NCI-H460 (cell line): ENCODE measurements at places on chromosomes 11 and 22.
A peak's percentile ranks its signal among the peaks of the same experiment; 100 is the strongest.

DNA sequence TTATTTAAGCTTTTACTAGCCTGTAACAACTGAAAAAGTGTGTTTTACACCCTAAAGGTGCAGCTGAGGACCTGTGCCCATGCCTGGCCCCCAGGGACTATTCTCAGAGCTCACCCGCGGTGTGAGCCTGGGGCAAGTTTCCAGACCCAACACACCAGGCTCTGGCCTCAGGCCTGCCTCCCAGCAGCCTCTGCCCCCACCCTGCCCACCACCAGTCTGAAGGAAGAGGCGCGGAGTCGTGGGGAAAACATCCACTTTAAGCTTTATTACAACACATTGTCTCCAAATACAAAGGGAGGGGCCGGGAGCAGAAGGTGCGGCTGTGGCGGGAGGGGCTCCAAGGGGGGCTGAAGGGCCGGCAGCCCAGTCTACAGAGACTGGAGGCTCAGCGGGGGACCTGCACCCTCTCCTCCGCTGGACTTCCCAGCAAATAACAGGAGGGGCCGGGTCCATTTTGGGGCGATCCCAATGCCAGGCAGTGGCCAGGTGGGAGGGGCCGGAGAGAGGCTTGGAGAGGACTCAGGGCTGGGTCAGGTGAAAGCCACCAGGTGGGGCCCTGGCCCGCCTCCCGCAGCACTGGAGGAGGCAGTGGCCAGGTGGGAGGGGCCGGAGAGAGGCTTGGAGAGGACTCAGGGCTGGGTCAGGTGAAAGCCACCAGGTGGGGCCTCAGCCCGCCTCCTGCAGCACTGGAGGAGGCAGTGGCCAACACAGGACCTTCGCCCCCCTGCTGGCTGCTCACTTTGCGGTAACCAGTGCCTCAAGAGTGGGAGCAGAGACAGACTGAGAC lies 18.1 kb downstream of the DUSP8 start:
- DNase-seq = no peak

- peak; percentile 42 for DNase-seq
These were observed 58.4 kb upstream of the PSMA1 start for GRCh38 chr11:14578541-14578956.

DNA sequence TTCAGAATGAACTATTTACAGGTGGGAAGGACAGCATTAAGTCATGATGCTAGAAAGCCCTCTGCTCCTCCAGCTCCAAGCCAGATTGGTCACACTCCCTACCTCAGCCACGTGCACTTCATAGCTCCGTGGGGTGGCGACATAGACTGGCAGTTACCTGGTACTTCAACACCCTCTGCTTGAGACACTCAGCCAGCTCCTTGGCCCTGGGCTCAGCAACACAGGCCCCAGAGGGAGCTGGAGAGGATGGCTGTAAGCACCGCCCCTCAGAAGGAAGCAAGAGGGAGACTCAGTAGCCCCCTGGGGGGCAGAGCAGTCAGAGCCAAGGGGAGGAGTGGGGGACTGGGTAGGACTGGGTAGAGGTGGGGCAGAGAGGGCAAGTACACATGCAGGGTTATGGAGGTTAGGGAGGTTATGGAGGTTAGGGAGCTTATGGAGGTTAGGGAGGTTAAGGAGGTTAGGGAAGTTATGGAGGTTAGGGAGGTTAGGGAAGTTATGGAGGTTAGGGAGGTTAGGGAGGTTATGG lies 102.1 kb upstream of the BID start:
- DNase-seq = no peak

DNA sequence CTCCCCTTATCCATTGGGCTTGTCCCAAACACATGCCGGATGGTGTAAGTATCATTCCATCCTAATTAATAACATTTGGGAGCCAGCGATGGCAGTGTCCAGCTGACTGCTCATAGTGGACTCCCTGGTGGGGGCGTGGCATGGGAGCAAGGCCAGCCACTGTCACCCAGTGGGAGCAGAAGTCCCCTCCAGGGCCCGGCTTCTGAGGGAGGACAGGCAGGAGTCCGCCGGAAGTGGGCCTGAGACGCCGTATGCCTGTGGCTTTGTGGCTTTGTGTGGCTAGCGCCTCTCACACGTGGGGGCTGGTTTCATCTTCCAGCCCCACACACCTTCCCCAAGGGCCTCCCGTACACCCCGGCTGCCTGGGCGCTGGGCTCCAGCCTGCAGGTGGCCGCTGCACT lies 124.5 kb downstream of the KCNQ1 start:
- no peak for DNase-seq
